Left lung (tissue), 14 donors: ENCODE measurements at places on chromosomes 16 and 17. TPM values are rescaled to one million over a fixed set of nuclear protein-coding genes. Genes with fewer than 3 reads are reported as not detected.

Gene EVPL
- 53.1 TPM for polyA plus RNA-seq

Gene MEIOC
- 1.2 TPM for polyA plus RNA-seq

Gene ATP2C2
- polyA plus RNA-seq: 26.1 TPM

Gene SLC22A31
- 1.2 TPM for polyA plus RNA-seq

Gene GNGT2
- 2.7 TPM for polyA plus RNA-seq

Gene KRT14
- 1.1 TPM for polyA plus RNA-seq

Gene SOST
- polyA plus RNA-seq: 0.66 TPM

- no peak for DNase-seq
Observed at GRCh38 chr17:76437467-76438402, 15.2 kb downstream of the UBE2O start.

- DNase-seq: no peak
Observed at GRCh38 chr17:41739661-41740352, 5.4 kb upstream of the HAP1 start.

GRCh38 chr16:30892670-30893416, 1.0 kb downstream of the BCL7C start:
- no peak for DNase-seq

DNA sequence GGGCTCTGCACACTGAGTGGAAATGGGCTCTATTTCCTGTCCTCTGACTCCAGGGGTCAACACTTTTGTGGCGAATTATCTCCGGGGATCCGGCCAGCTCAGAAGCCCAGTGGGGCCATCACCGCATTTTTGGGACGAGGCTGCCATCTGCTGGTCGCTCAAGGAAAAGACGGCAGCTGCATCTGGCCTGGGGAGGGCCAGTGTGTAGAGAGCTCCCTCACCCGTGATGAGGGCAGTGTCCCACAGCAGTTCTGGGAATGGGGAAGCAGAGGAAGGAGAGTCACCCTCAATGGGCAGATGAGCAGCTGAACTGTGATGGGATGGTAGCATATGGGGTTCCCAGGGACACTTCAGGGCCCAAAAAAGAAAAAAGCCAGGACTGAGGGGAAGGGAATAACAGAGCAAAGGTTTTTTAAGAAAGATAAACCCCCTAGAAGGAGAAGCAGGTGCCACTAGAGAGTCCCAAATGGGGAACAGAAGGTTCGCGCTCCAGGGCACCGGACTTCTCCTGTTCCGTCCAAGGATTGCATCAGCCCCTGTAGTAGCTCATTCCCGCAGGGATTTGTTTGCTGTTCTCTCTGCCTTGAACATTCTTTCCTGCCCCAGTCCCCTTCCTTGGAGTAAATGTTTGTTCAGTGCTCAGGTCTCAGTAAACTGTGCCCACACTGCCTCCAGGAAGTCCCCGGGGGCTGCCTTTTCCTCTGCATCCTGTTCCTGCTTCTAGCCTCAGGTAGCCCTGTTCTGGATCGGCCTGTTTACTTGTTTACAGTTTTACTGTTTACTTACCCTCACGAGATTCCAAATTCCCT, 9.3 kb upstream of the ABCC12 start:
- peak; percentile 72 for DNase-seq

GRCh38 chr16:75376475-75377161, 56.7 kb downstream of the CFDP1 start:
- no peak for DNase-seq

- DNase-seq: no peak
Observed at GRCh38 chr17:81720267-81721071, 8.4 kb downstream of the SLC25A10 start.

GRCh38 chr17:48564188-48565021, 13.7 kb downstream of the HOXB4 start:
- no peak for DNase-seq

DNA sequence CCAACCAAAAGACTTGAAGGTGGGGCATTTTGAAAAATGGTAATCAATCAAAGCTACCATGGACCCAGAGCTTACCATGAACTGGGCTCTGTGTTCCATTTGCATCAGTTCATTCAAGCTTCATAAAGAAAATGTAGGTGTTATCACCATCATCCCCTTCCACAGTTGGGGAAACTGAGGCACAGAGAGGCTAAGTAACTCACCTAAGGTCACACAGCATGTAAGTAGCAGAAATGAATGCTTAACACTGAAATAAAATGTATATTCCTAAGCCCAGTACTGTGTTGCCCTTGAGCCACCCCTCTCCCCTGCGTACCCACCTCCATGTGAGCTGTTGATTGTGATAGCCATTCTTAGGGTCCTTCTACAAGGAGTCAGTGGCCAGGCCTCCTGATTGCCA, 83.6 kb downstream of the VAT1L start:
- no peak for DNase-seq

DNA sequence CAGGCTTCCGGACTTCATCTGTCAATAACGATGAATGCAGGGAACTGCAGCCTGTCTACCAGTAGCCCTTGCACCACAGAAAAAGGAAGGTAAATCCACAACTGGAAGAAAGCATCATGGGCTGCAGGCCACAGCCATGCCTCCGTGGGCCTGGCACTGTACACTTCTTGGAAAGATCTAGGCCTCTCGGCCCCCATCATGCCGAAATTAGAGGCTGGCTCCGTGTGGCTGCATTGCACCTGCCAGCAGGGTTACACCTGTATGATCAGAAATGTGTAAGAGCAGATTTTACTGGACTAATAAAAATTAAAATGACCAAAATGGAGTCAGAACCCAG, 52.2 kb downstream of the SDK2 start:
- DNase-seq: no peak
